ENCODE measurements at places on chromosomes 2 and 18.

GRCh38 chr18:13629841-13630715 lies 96.3 kb downstream of the FAM210A start:
- DNase-seq: no peak

DNA sequence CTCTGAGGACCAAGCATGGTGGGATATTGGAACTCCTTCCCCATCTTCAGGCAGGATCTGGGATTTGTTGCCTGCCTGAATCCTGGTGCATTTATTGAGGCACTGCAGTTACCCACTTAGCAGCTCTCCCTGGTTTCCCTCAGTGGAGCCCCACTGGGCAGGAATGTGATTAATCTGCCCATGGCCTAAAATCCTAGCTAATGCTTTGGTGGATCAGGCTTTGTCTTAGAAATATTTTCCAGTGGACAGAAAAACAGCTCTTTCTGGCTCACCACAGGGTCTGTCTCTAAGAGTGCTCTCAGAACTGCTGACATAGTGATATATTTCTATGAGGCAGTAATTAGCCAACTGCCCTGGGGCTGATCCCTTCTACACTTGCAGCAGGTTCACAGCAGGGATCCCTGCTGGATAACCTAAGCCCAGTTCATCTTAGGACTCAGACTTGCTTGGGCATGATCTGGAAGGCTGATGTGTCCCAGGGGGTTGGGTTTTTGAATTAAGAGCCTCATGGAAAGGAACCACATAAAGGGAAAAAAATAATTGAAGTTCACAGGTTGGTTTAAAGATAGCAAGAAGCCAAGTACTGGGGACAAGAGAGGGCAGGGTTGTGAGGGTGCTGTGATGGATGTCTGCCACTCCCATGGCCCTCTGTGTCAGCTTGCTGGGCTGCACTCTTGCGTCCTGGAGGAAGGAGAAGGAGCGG lies 44.3 kb upstream of the ZDBF2 start:
- no peak for DNase-seq

- no peak for DNase-seq
Observed at GRCh38 chr18:9766076-9766481, 58.0 kb downstream of the RAB31 start.

- no peak for DNase-seq
Observed at GRCh38 chr2:69936906-69937305, 22.0 kb downstream of the MXD1 start.

DNA sequence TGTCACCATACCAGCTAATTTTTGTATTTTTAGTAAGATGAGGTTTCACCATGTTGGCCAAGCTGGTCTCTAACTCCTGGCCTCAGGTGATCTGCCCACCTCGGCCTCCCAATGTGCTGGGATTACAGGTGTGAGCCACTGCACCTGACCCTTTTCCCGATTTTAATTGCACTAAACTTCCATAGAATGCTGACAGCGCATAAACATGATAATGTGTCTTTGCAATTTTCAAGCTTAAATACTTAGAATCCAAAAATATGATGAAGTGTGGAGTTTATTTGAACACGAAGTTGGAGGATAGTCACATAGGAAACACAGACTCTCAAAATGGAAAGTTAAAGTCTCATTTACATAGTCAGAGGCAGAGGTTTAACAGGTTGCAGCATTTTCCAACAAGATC lies 138.6 kb downstream of the TPO start:
- DNase-seq: no peak

DNA sequence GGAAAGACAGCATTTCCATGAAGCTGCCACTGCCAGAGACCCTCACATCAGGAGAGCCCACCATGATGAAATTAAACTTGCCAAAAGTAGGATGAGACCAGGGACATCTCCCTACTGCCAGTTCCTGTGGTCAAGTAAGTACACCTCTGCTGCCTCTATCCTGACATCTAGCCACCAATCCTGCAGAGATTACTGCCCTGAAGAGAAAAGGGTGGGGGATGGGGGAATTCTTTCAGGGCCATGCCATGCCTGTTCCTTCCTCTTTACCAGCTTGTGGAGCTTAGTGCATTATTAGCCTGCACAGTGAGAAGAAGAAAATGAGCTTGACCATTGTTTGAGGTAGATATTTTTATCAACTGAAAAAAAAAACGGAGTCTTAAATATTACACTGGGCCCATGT lies 397.2 kb upstream of the CDH2 start:
- no peak for DNase-seq

DNA sequence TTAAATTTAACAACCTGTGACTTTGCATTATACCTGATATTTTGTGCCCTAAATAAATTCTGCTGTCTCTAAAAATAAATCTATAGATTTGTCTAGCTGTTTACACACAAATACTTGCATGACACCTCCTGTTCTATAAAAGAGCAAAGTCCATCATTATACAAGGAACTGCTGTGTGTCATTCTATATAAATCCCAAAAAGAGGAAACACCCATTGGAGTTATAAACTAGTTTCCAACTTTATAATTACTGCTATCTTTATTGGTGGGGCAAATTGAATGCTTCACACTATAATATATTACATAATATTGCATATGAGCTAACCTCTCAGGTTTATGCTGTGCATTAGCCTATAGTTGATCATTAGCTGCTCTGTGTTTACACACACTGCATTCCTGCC lies 504.4 kb downstream of the SATB2 start:
- no peak for DNase-seq
